Right ventricle myocardium inferior (tissue), 1 donor: ENCODE measurements at places on chromosomes 11 and 22. TPM values are rescaled to one million over a fixed set of nuclear protein-coding genes. Genes with fewer than 3 reads are reported as not detected.

MUC6 gene
- not detected for total RNA-seq

DNA sequence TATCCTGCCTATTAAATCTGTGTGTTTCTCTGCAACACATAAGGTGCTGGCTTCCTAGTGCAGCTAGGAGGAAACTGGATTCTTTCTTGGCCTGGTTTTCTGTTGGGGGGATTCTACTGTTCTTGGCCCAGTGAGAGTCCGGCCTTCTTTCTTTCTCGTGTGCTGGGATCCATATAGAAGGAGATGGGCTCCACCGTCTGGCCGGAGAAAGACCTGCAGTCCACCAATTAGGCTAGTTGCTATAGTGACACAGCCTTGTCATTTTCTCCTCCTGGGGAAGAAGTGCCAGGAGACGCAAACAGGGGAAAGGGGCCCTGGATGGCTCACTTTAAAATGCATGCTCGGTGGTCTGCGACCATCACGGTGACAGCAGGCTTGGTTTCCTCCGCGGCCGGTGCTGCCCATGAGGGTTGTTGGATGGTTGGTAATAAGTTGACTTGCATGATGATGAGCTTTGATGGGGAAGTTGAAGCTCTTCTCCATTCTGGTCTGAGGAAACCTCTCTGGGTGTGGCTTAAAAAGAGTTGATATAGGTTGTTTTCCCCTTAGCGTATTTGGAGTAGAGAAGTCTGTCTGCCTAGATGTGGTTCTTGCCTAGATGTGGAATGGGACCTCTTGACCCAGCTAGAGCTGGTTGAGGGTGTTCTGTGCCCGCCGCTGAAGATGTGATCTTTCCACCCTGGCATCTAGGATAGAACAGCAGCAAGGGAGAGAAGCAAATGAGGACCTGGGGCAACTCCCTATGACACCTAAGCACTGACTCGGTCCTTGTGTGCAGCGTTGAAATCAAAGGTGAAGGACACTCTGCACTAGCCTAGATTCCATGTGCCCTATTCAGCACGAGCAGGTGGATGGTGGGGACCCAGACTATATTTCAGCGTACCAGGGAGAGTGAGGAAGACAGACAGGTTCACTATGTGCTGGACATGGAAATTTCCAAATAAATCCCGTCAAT, 1335.0 kb downstream of the BRD1 start:
- DNase-seq, result peak; percentile 6

OR8J3 gene
- not detected for total RNA-seq

USH1C gene
- not detected for total RNA-seq

DNA sequence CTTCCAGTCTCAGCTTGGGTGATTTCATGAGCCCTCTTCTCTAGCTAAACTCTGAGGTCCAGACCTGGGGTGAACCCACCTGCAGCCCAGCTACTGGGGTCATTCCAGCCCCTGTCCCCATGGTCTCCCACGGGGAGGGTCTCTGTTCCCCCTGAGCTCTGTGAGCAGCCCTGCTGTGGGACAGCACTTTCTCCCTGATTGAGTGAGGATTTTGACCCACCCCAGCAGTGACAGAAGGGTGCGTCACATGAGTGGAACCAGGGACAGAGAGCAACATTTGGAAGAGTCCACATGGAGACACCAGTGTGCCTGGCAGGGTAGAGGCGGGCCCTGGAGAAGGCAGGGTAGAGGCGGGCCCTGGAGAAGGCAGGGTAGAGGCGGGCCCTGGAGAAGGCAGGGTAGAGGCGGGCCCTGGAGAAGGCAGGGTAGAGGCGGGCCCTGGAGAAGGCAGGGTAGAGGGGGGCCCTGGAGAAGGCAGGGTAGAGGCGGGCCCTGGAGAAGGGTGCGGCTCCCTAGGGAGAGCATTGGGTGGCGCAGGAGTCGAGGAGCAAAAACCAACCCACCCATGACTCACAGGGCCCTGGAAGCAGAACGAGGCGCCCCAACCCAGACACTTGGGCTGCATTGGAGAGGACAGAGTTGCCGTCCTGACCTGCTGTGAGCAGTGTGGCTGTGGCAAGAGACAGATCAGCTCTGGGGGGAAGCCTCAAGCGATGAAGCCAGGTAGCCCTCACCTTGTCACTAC, 227.7 kb upstream of the B3GAT1 start:
- no peak for DNase-seq

TMEM184B gene
- 43.1 TPM for total RNA-seq

ACO2 gene
- 810 TPM for total RNA-seq

- no peak for DNase-seq
These were observed 7.3 kb downstream of the SERGEF start for GRCh38 chr11:18005376-18006129.

DNA sequence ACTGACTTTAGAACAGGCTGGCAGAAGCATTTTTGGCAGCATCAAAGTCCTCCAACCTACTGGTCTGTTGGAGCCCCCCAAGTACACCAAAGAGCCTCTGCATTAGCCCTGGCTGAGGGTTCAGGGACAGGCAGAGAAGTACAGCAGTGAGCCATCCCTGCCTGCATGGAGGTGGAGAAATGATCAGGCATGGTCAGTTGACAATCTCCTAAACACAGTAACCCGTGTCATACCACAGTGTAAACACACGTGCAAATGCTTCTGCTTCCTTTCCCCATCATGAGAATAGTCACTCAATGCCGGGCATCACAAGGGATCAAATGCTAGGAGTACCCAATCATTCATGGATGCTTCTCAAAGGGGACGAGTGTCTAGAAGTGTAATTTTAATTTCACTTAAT, 8.2 kb downstream of the SERPIND1 start:
- no peak for DNase-seq

DNA sequence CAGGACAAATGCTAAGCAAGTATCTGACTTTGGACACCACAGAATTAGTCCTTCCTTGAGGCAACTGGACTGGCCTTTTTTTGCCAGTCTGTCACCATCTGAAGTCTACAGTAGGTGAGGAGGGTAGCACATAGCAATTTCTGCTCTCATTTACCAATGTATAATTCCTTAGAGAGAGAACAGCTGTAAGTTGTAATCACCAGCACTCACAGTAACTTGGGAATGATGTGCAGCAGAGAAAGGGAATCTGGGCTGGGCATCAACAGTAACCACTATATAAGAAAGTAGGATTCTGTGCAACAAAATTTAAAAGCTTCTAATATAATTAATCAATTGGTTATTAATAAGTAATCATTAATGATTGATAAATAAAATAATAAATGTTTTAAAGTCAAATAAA, 86.3 kb upstream of the FAT3 start:
- DNase-seq, result no peak

DNA sequence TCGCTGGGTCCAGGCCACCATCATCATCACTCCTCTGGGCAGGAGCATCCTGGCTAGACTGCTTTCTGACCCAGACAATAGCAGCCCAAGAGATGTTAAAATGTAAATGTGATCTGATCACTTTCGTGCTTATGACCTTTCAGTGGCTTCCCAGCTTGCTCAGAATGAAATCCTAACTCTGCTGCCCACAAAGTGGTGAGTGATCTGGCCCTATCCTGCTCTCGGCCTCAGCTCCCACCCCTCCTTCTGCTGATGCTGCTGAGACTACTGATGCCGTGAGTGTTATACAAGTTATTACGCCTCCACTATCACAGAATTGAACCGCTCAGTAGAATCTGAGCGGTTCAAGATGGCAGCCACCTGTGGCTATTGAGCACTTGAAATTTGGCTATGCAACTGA, 26.2 kb downstream of the ELF5 start:
- DNase-seq, result no peak

DNA sequence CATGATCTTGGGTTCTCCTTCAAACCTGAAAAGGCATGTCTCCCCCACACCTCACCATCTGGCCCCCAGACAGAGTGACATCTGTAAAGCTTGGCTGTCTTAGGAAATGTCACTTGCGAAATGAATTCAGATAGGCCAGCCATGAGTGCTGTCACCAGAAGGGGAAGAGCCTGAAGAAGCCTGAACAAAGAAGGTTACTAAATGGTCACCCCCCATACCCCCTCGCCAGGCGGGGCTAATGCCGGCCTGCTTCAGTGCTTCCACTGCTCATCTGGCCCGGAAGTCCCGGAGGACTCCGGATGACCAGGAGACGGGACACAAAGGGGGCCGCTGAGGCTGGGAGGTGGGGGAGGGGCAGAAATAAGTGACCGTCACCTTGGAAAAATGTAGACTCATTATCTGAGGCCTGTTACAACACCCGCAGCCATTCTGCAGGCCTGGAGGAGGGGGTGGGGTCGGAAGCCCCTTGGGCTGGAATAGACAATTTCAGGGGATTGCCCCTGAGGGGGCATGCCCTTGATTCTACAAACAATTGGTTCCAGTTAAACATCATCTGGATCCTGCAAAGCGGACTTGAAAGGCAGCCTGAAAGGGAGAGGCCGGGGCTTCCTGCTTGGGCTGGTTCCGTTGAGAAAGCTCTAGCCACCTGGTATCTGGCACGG, 43.2 kb downstream of the NAT10 start:
- no peak for DNase-seq

DNA sequence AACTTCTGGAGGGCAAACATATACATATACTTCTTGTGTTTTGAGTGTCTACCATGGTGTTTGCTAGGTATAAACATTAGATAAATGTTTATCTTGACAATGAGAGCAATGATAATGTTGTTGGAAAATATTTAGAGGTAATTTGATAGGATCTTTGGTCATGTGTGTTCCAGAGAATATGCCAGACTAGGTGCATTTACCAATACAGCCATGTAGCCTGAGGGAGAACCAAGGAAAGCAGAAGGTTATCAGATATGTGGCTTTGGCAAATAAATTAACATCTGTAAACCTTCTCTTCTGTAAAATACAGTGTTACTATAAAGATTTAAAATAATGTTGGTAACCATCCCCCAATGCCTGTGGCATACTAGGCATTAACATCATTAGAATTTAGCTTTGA, 226.8 kb downstream of the C11orf87 start:
- no peak for DNase-seq

KCNK4 gene
- not detected for total RNA-seq

DNA sequence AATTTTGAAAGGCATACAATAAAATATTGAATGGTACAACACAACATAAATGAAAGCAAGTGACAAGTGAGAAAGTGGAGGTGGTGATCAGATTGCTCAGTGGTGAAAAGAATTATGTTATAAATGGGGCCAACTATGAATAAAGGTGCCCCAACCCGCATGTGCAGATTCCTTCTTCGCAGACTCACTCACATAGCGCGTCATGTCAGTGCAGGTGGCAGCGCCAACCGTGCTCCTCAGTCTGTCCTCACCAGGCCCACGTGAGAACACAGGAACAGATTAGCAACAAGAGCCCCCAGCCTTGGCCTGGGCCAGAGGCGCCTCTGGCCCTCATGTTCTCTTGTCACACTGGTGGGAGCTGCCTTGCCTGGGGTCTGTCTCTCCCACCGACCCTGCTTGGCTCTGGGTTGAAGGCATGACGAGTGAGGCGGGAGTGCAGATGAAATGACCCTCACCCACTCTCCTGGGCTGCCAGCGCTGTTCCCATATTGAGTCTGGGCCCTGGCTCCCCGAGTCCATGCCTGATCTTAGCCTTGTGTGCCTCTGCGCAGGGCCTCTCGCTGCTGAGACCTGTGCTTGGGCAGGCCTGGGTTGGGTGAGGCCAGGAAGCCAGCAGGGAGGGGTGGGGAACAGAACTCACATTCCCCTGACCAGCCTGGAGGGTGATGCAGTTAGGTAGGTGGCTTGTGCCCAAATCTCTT, 6.4 kb downstream of the ATG16L2 start:
- no peak for DNase-seq

DNA sequence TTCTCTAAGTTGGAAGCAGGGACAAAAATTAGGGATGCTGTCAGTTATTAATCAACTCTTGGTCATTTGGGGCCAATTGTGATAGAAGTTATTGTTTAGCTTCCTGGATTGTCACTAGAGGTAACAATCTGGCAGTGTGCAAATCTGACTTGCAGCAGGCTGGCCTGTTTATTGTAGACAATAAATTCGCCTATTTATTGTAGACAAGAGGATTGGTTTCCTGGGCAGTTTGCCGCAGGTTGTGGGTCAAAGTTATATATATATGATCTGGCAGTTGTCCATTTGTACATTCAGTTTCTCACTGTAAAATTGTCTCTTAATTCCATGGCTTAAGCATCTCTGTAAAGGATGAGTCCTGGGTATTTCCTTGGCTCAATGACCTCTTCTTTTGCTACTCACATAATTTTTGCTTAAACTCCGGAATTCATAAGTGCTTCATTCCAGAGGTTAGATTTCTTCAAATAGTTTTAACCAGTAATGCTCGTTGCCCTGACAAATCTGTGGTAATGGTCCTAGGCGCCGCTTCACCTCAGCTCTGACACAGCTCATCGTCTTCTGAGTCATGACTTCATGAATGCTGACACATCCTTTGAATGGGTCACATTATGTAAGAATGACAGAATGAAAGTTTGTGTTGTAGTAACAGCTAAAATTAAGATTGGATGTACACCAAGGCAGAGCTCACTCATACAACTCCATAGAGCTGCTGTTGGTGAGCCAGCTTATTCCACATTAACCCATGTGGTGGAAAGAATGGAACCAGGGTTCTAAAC, 7.8 kb upstream of the MMP3 start:
- DNase-seq, result no peak

CARD16 gene
- 9.2 TPM for total RNA-seq

DNA sequence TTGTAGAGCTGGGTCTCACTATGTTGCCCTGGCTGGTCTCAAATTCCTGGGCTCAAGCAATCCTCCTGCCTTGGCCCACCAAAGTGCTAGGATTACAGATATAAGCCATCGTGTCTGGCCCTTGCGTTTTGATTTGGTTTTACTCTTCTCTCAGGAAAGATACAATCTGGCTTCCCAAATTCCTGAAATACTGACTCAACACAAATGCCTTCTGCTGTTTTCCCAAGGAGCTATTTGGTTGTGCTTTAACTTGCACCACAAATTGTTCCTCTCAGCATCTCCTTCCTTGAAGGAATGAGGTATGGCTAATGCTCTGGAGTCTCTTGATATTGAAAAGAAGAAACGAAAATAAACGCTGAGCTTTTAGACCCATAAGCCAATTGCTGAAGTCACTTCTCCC, 110.0 kb upstream of the PAX6 start:
- DNase-seq, result no peak

DNA sequence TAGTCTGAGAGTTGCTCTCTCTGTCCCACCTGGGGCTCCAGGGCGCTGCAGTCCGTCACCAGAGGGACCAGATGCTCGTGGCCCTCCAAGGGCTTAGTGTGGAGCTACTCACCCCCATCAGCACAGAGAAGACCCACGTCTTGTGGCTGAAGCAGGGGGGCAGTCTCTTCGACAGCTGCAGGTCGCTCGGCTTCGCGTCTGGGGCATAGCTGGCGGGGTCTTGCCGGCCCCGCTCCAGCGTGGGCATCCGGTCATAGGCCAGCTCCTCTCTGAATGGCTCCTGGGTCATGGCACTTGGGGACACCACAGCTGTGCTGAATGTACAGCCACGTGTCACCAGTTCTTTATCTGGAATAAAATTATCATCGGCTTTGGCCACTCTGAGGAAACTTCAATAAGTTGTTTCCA, 608 bp downstream of the MLC1 start:
- no peak for DNase-seq

WNT11 gene
- 18.2 TPM for total RNA-seq

- peak; percentile 39 for DNase-seq
These were observed 433.6 kb downstream of the DYNC2H1 start for GRCh38 chr11:103542851-103543250.

- DNase-seq, result no peak
These were observed 15.9 kb downstream of the PDGFD start for GRCh38 chr11:104148074-104148473.
